ENCODE measurements at places on chromosomes 2 and 18.

GRCh38 chr2:235951493-235951892 lies 216.7 kb downstream of the GBX2 start:
- DNase-seq: no peak

DNA sequence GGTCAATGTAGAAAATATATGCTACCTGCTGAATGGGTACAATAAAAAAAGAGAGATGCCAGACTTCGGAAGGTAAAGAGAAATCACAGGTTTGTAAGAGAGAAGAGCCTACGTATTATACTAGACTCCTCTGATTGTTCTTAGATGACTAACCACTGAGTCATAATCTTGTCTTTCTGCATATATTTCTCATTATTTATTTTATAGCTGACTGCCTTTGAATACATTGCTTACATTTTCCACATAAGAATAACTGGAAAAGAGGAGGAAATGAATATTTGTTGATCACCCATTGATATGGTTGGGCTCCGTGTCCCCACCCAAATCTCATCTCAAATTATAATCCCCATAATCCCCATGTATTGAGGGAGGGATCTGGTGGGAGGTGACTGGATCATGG lies 90.3 kb upstream of the RAB27B start:
- DNase-seq: no peak

- DNase-seq: no peak
Observed at GRCh38 chr2:158775273-158776027, 19.7 kb upstream of the DAPL1 start.

GRCh38 chr2:45607701-45608100 lies 3.4 kb downstream of the SRBD1 start:
- DNase-seq: peak; percentile 9

DNA sequence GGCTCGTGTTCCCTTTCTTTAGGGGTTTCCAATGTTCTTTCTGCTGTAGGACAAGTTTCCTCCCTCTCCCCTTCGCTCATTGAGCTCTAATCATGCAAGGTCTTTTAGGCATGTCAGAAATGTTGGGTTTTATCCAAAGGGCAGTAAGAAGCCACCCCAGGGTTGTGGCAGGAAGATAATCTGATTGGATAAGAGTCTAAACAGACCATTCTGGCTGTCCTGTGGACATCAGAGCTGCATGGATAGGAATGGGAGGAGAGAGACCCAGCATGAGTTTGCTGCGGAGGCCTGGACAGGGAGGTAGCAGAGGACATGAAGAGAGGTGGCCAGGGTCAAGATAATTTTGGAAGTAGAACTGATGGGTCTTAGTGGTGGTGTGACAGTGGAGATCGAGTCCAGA lies 88.2 kb downstream of the ACKR3 start:
- no peak for DNase-seq

Measured in DMS 273 treated with DMSO at 0.1 percent for 48 hours (cell line).